K562 (cell line): ENCODE measurements at places on chromosomes 7 and 10. TPM values are rescaled to one million over a fixed set of nuclear protein-coding genes. Genes with fewer than 3 reads are reported as not detected.

- no peak for DNase-seq
These were observed 28.1 kb downstream of the STAMBPL1 start for GRCh38 chr10:88908194-88908593.

- DNase-seq, result no peak
These were observed 282.1 kb downstream of the CXCL12 start for GRCh38 chr10:44102726-44103255.

DNA sequence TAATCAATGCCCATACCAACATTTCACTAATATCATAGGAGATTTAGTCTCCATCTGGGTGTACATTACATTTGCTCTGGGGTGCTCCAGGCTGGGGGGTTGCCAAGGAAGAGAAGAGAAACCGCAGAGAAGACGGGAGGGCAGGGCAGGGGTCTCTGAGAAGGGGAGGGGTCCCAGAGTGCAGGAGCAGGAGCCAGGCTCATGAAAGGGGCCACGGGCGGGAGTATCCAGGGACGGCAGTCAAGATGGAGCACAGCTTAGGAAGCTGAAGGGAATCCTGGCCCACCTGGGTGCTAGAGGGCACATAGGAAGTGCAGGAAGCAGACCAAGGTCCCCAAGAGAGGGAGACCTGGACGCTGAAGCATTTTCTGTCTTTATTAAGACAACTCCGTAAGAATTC, 2.2 kb downstream of the LEP start:
- no peak for DNase-seq

GRCh38 chr10:77416311-77417135, 221.1 kb downstream of the KCNMA1 start:
- no peak for DNase-seq

DNA sequence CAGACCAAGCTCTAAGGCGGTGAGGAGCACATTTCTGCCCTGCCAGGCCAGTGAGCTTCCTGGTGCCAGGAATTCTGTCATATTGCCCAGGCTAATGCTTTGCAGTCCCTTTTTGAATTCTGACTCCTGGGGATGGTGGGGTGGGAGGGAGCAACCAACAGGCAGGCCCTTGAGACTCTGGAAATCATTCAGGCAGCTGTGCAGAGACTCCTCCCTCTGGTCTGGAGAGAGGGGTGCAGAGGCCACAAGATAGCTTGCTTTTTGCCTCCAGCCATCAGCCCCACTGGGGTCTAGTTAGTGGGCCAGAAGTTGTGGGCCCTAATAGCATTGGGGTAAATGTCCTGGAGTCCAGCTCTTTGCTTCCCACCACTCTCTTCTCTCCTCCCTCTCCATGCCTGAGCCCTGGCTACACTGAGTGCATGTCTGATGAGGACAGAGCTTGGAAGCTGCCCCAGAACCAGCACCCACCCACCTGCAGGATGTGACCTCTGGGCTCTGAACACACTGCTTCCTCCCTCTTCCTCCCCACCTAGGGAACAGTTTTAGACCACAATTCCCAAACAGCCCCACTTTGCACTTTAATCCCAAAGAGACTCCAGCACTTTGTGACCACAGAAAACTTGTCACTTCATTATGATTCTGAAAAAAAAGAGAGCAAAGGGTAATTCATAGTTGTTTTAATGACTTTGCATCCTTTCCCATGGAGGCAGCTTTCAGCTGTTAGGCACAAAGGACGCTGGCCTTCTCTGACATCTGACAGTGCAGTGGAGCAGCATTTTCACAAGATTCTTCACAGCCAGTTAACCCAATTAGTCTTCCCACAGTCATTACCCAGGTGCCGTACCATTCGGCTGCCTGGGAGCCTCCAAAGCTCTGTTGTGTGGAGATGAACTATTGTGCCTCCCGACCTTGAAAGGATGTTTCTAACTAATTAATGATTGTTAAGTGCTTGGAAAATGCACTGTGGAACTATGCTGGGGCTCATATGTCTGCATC, 262.5 kb downstream of the TRIL start:
- no peak for DNase-seq

GRCh38 chr10:88186335-88186734, 322.9 kb downstream of the PTEN start:
- DNase-seq, result no peak

GRCh38 chr7:140317999-140318398, 80.3 kb downstream of the SLC37A3 start:
- DNase-seq, result no peak

- no peak for DNase-seq
These were observed 740 bp downstream of the HTR7 start for GRCh38 chr10:90856964-90857634.

TNS3 gene
- 0.20 and 0.47 TPM in 2 replicates for total RNA-seq

SLC16A9 gene
- total RNA-seq, result 1.7 and 2.1 TPM in 2 replicates
